H4 (cell line): ENCODE measurements at places on chromosomes 1 and 21.

DNA sequence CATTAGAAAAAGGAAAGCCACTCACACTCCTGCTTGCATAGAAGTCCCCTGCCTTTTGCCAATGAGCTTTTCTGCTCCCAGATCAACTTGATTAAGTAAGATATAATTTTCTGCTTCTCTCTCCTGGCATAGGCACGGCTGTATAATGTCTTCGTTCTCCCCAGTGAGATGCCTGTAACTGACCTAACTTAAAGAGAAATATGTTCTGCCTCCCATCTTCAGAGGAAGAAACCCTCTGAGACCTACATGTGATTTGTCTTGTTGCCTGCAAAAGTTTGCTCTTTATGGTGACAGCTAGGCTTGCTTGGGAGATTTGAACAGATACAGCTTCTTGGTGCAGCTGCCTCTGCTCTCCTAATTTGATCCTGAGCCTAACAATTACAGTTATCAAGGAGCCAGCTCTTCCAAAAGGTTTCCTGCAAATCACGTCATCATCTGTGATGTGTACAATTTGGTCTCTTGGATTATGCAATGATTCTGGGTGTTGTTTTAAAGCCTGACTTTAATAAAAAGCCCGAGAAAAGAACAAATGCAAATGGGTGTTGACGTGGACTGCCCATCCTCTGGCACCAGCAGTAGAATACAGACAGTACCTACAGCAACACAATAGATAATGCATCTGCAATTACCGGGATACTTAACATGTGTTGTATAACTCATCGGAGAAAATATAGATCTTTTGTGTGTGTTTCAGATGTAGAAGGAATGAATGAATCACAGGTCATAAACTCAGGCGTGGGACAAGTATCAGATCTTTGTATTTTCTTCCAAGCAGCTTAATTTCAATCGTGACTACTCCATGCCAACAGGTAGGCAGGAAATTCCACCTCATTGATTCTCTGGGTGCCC is 76.2 kb upstream of the KAZN start:
- peak; percentile 30 for DNase-seq

DNA sequence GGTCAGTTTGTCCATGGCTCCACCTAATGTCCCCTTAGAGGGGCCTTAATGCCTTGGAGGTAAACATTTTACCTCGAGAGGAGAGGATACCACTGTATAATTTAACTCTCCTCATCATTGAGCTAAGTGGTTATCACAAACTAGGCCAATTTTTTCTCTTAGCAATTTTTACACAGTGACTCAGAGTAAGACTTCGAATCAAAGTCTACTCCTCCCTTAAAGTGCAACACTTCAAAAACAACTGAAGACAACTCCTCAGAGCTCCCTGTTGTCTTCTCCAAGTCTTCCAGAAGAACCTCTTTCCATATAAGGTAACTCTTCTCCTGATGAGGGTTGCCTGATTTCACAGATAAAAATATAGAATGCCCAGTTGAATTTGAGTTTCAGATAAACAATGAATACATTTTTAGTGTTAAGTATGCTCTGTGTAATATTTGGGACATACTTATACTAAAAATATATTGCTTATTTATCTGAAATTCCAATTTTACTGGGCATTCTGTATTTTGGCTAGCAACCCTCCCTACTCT is 4.9 kb upstream of the PTGFRN start:
- no peak for DNase-seq

DNA sequence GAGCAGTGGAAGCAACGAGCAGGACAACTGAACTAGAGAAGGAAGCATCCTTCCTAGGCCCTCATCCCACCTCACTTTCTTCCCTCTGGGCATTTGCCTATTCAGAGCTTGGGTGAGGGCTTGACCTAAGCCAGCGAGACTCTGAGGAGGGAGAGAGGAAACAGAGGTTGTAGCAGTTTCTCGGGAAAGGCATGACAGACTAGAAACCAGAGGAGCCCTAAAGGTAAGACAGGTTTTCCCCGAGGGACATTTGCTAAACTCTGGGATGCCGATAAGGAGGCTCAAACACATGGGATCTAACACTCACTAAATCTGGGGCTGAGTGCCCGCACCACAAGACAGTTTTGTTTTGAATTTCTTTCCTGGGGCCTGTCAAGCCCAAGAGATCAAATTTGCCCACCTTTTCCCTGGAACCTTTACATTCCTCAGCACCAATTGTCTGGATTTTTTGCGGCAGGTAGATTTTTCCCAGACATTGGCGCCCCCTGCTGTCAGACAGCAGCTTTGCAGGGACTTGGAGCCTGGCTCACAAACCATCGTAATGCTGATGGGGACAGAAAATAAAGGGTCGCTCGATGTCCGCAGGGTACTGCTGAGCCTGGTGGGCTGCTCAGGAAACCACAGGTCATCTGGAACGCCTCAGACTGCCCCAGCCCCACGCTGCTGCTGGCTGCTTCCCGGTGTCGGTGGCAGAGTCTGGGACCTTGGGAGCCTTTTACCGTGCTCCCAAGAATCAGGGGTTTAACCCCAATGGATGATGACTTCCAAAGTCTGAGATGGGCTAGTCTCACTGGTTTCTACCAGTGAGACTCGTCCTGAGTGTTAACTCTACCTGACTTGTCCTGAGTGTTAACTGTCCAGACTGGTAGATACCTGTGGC is 23.4 kb upstream of the TSPAN2 start:
- DNase-seq: no peak

DNA sequence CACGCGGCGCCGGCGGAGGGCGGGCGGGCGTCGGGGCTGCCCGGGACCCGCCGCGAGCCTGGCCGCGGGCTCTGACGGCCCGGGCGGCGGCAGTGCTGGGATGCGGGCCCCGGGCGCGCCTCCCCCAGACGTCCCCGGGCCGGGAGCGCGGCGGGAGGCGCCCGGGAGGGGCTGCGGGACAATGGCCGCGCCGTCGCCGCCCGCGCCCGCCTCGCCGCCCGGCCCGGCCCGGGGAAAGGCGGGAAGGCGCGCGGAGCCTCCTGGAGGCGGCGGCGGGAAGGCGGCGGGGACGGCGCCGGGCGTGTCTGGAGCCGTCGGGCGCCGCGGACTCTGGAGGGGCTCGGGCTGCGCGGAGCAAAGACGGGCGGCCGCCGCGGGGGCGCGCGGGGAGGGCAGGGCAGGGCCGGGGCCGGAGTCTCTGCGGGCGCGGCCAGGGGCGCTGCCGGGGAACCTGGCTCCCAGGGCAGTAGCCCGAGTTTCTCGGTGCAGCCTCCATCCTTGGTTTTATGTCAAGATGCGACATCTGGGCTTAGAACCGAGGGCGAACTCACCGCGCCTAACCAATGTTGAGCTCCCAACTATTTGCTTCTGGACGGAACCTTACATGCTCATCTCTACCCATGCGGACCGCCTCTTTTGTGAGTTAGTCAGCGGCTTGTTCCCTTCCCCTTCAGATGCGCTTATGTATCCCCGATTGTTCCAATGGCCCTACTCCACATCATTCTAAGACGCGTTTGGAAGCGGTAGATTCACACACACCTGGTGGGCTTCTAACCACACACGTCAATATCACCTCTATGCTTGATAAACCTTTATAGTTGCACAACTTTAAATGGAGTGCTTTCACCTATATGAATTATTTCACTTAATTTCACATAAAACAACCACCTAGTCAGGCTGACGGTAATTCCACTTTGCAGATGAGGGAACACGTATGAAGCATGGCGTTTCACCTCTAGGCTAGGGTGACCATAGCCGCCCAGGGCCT is 651 bp downstream of the ZBTB8A start:
- no peak for DNase-seq

DNA sequence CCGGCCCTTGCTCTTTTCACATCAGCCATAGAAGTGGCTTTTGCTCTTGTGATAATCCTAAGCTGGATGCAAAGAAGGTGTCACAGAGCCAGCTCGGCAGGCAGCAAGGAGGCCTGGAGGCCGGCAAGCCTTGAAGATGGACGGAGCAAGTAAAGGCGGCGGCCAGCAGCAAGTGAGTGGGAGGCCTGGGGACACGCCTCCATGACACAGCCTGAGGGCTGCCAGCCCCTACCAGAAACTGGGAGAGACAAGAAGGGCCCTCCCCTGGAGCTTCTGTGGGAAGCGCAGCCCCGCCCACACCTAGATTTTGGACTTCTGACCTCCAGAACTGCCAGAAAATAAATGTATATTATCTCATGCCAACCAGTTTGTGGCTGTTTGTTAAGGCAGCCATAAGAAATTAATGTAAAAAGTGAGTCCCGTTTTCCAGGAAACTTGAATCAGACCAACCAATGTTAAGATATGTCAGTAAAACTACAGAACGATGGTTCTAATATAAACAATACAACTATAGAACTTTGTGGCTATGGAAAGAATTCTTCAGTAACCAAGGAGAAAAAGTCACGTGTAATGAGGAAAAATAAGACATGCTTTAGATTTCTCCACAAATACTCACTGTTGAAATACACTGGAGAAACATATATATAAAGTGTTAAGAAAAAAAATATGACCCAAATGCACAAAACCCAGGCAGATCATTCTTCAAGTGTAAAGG is 49.9 kb downstream of the BACE2 start:
- DNase-seq: no peak
